CD14-positive monocyte (primary cell): ENCODE measurements at places on chromosomes 1 and 21. TPM values are rescaled to one million over a fixed set of nuclear protein-coding genes. Genes with fewer than 3 reads are reported as not detected.

The LDLRAD1 gene
- polyA plus RNA-seq, result not detected in 2 replicates

DNA sequence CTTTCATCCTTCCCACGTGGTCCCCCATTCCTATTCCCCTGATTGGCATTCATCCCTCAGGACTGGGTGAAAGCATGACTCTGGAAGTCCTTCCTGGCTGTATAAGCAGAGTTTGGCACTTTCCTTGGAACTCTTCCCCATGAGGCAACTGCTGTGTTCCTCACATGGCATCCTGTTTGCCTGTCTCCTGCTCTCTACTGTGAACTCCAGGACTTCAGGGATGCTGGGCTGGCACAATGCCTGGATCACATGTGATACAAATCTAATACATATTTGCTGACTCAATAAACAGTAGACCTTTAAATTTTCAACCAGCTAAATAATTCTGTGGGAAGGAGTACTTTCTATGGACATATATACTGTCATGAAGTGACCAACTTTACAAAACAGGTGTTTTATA, 46.8 kb upstream of the EDEM3 start:
- no peak for DNase-seq
- no peak overlapping the region for H3K4me3 ChIP-seq
- peaks cover 65% of the 10 kb centered on the region for H3K36me3 ChIP-seq
- no peaks in the 10 kb centered on the region for H3K27me3 ChIP-seq
- no peak overlapping the region for H3K27ac ChIP-seq

GRCh38 chr1:10679496-10680220, 116.8 kb downstream of the CASZ1 start:
- no peak overlapping the region for H3K27ac ChIP-seq
- no peaks in the 10 kb centered on the region for H3K4me1 ChIP-seq
- H3K4me3 ChIP-seq, result no peak overlapping the region

DNA sequence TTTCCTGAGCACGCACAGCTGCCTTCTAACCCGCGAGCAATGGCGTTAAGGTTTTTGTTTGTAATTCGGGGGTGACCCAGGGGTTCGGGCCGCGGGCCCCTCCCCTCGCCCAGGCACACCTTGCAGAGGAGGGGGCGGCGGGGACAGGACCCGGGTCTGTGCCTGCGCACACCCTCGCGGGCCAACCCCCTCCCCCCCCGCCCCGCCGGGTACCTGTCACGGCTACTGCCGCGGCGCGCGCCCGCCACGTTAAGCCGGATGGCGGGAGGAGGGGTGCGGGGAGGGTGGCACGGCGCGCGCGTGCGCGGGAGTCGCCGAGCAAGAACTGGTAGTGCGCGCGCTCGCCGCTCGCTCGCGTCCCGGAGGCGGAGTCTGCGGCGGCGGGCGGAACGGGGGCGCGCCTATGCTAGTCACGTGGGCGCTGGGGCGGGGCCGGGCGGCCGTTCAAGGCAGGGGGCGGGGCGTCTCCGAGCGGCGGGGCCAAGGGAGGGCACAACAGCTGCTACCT, at the start of gene TPTE:
TSS of gene TPTE (plus strand) at position 493 of the 508 bp plus-strand sequence. CDS start 17,141 bp downstream, outside the sequence.
- no peaks in the 10 kb centered on the region for H3K4me1 ChIP-seq
- H3K36me3 ChIP-seq, result no peaks in the 10 kb centered on the region
- DNase-seq, result no peak
- no peak within 1 kb of the TSS for H3K27ac ChIP-seq

GRCh38 chr1:228691926-228692325, 43.4 kb upstream of the RHOU start:
- H3K36me3 ChIP-seq, result no peaks in the 10 kb centered on the region
- H3K4me1 ChIP-seq, result peaks cover 7% of the 10 kb centered on the region
- H3K4me3 ChIP-seq, result no peak overlapping the region
- no peaks in the 10 kb centered on the region for H3K27me3 ChIP-seq
- no peak overlapping the region for H3K27ac ChIP-seq

The ALX3 gene
- not detected in 2 replicates for polyA plus RNA-seq

The RPS6KA1 gene
- polyA plus RNA-seq, result 116 and 128 TPM in 2 replicates

GRCh38 chr1:165129568-165130164, 226.8 kb downstream of the LMX1A start:
- no peaks in the 10 kb centered on the region for H3K4me1 ChIP-seq
- H3K27me3 ChIP-seq, result no peaks in the 10 kb centered on the region
- H3K27ac ChIP-seq, result no peak overlapping the region
- H3K36me3 ChIP-seq, result no peaks in the 10 kb centered on the region
- H3K4me3 ChIP-seq, result no peak overlapping the region

DNA sequence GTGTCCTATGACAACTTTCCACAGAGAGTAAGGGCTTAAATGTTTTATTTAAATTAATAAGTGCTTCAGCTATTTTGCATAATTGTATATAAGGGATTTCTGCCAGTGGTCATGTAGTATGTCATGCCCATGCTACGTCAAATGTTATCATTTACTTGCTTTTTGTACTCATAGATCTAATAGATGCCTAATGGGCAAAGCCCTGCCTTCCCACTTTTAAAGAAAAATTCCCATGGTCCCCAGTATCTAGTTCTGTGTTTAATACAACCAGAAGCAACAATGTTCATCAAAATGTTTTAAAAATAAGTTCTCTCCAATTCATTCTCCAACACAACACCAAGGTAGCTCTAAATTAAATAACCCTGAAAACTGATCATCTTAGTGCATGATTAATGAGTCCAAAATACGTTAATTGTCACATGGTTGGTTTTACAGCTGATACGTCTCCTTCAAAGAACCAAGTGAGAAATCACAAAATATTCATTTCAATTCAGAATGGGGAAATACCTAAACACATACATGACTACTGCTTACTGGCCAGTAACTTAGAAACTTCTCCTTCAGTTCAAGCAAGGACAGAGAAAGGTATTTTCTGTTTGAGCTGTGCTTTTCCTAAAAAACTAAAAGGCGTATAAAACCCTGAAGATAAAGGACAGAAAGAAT, 49.1 kb upstream of the SDC3 start:
- H3K4me1 ChIP-seq, result no peaks in the 10 kb centered on the region
- peaks cover 100% of the 10 kb centered on the region for H3K36me3 ChIP-seq
- H3K27me3 ChIP-seq, result no peaks in the 10 kb centered on the region
- H3K4me3 ChIP-seq, result no peak overlapping the region
- DNase-seq, result no peak
- no peak overlapping the region for H3K27ac ChIP-seq

DNA sequence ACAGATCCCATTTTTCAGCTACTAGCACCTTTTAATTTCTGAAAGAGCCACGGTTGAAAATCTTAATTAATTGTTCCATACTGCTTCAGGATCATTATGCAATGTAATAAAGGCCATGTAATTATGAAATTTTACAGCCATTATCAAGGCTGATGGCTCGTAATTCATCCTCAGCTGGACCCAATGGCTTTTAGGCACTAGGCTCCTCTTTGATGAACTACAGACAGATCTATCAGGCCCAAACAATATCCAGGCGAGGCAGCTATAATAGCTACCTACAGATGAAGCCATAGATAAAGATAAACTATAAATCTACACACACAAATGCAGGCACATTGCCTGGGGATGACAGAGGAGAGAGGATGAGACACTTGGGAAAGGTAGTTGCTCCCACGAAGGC, 110.5 kb upstream of the USH2A start:
- H3K27ac ChIP-seq, result no peak overlapping the region
- H3K27me3 ChIP-seq, result no peaks in the 10 kb centered on the region
- no peak for DNase-seq
- H3K4me3 ChIP-seq, result no peak overlapping the region
- no peaks in the 10 kb centered on the region for H3K4me1 ChIP-seq
- no peaks in the 10 kb centered on the region for H3K36me3 ChIP-seq
